Umbilical cord (tissue), 2 donors: ENCODE measurements at places on chromosomes 12 and 14. TPM values are rescaled to one million over a fixed set of nuclear protein-coding genes. Genes with fewer than 3 reads are reported as not detected.

WASHC4 gene
- 174 TPM for total RNA-seq

VRTN gene
- total RNA-seq: 1.2 TPM

PFKM gene
- total RNA-seq: 74.9 TPM

PNMA1 gene
- total RNA-seq: 42.1 TPM

TMEM260 gene
- total RNA-seq: 31.1 TPM

ABCC9 gene
- 37.1 TPM for total RNA-seq

GTF2H3 gene
- 15.4 TPM for total RNA-seq

MAP3K9 gene
- total RNA-seq: 2.6 TPM

STON2 gene
- total RNA-seq: 14.0 TPM

VWF gene
- 99.9 TPM for total RNA-seq

GRCh38 chr12:7327918-7328317, 24.0 kb downstream of the ACSM4 start:
- DNase-seq: no peak

- DNase-seq: no peak
Measured at GRCh38 chr12:22990501-22990900, 365.5 kb downstream of the ETNK1 start.

GRCh38 chr14:32947792-32948191, 9.1 kb downstream of the NPAS3 start:
- DNase-seq: no peak

DNA sequence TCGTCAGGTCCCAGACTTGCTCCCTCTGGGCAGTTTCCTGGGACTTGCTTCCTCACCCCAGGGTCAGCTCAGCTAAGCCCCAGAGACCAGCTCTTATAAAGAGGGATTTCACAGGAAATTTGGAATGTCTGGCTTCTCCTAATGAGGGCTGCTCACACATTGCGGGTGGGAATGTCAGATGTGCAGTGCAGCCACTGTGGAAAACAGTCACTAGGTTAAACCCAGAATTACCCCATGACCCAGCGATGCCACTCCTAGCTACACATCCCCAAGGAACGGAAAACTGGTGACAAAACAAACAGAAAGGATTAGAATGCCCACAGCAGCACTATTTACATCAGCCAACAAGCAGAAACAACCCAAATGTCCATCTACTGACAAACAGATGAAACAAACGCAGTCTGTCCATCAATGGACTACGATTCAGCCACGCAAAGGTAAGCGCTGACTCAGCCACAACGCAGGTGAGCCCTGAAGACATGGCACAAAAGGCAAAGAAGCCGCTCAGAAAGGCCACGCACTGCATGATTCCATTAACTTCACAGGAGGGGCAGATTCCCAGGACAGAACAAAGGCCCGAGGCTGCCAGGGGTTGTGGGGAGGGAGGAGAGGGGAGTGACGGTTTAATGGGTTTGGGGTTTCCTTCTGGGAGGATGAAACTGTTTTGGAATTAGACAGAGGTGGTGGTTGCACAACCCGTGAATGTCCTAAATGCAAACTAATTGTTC, 63.0 kb downstream of the NCOR2 start:
- no peak for DNase-seq

DNA sequence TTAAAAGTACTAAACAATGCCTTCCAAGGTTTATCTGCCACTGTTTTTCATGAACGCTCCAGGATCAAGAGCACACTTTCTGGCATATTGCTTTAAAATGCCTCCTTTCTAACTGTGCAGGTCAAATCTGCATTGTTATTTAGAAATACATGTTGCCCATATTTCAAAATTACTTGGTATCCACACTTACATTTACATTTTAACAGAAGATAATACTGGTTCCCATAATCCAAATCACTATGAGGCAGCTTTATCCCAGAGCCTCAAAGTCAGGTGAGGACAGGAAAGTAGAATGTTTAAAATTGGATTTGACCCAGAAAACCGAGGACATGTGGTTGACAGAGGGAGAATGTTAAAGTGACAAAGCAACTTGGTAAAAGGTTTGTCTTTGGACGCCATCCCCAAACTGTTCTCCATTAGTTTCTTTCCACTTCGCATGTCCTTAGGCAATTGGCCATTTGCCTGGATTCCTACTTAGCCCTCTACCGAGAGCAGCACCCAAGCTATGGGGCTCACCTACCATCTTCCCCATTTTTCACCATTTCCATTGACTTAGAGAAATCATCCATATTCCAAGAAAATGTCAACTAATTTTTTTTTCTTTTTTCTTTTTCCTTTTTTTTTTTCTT, 353.0 kb downstream of the PAWR start:
- no peak for DNase-seq

- DNase-seq: no peak
Measured at GRCh38 chr14:64995291-64995690, 8.6 kb downstream of the FNTB start.

DNA sequence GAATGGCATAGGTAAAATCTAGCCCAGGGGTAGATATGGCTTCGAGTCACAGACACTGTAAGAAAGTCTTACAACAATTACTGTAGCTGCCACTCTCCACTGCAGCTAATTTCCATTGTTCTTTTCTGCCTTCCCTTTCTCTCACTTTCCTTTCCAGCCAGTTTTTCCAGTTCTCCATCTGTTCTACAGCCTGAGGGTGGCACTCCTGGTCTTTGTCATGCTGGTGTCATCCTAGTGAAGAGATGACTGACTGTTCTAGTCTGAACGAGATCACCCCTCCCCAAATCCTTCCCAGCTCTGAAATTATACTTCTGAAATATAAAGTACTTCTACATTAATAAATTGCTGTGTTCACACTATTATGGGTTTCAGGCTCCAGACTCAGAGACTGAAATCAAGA, 74.2 kb upstream of the CSRP2 start:
- peak; percentile 64 for DNase-seq

DNA sequence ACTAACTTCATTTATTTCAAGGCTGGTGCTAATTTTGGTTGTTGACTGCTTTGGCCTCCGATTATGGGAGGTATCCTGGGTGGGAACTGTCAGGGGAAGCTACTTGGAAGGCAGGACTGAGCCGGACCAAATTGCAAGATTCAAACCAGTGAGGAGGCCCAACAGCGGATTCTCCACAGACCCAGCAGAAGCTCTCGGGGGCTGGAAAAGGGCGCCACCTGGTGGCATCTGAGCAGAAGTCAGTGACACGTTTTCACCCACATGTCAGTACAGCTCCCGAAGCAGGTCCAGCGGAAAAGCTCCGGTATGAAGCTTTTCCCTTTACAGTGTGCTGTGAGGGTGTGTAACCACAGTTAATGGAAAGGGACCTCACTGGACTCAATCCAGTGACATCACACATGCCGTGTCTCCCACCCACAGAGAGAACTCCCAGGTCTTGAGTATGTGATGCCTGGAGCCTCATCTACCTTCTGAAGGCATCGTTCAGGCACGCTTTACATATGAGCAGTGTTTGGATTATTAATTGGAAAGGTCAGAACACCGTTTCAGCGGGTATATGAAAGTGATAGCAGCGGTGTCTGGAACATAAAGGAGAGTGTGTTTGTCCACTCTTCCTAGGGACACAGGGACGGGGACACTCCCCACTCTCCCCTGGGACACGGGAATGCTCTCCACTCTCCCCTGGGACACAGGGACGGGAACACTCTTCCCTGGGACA, 3.6 kb upstream of the P2RX2 start:
- peak; percentile 82 for DNase-seq

- DNase-seq: no peak
Measured at GRCh38 chr14:50331596-50331995, 19.5 kb downstream of the DMAC2L start.

DNA sequence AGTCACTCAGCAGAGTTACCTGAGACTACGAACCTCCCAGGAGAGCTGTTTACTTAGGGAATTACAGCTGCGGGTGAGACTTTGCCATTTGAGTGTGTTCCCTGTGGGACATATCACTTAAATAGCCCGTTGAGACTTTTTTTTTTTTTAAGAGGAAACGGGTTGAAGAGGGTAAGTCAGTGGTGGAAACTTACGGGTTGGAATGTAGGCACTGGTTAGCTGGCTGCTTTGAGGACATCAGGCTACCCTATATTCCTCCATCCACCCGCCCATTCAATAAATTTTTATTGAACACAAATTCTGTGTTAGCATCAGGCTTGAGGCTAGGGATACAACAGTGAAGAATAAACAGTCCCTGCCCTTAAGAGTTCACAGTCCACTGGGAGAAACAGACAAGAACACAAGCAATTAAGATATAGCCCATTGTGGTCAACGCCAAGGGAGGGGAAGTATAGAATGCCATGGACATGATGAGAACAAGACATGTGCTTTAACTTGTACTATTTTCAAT, 88.1 kb upstream of the CPSF6 start:
- no peak for DNase-seq

- peak; percentile 35 for DNase-seq
Measured at GRCh38 chr12:104522985-104523722, 66.4 kb downstream of the CHST11 start.

- no peak for DNase-seq
Measured at GRCh38 chr14:104778694-104779331, 16.7 kb downstream of the AKT1 start.

DNA sequence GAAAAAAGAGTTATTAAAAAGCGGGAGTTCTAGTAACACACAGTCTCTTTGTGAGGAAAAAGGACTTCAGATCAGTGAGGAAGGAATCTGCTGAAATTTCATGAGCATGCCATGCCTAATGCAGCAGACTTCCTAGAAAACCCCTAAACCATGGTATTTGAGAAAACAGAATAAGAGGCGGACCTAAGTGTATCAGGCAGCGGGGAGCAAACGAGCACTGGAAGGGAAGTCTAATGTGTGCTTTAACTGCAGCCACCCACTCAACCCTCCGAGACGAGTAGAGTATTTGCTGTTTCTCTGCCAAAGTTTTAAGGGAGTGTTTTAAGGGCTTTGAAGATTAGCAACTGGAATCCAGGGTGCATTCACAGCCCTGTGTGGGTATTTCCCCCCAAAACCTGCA, 36.5 kb downstream of the ACADS start:
- DNase-seq: peak; percentile 80

DNA sequence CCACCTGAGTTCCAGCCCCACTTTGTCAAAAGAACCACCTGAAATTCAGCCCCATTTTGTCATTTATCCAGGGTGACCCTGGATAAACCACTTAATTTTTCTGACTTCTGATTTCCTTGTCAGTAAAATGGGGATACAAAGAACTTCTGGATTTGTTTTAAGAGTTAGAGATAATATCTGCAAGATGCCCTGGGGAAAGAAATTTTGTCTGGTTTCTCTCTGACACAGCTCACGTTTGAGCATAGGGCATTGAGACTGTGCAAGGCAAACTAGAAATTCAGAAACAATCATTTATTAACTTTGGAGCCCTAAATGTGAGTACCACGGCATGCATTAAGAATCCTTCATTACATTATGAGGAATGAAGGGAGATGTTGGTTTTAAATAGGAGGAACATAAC, 37.2 kb downstream of the TMTC2 start:
- DNase-seq: peak; percentile 10

GRCh38 chr12:75444429-75445136, 36.0 kb upstream of the GLIPR1 start:
- DNase-seq: no peak

DNA sequence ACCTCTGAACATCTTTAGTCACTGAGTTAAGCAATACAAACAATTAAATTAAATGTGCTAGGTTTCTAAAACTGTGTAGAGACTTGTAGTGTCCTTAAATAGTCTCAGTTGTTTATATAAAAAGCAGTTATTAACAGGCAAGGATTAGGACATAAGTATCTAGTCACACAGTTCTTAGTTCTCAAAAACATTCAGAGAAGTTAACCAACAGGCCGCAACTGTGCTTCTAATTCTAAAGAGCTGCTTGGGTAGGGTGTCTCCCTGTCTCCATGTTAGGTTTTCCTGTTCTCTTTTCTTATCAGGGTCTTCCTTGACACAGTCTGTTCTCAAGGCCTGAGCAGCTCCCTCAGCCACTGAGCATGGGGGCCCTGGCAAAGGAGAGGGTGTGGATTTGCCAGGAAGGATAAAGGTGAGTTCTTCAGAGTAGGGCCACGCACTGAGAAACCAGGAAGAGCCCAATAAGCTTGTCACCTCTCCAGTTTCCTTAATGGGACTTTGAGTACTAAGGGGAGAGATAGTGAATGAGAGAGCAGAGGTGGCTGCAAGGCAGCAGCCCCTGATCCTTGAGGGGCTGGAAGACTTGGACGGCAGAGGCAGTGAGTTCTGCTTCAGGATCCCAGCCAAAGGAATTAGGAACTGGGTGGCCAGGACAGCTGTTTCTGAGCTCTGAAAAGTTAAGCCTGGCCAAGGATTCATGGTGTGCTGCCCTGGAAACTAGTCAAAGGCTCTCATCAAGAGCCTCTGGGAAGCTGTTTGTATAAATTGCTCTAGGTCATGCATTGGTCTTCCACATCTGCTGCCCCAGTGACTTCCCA, 177.3 kb downstream of the MYRFL start:
- peak; percentile 78 for DNase-seq

DNA sequence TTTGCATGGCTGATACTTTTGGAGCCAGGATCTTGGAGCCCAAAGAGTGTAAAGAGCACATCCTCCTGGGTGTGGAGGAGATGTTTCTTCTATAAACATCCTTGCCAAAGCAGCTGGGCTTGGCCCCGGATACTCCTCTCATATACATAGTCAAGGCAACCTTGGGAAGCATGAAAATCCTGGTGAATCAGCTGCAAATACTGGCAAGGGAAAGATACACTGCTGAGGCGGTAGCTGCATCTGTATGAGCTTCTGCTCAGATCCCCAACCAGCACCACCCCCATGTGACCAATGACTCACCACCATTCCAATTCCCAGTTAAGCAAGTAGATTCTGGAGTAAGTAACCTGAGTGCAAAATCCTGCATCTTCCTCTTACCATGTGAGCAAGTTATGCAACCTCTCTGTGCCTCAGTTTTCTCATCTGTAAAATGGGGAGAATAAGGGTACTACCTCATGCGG, 567.4 kb downstream of the MED13L start:
- DNase-seq: peak; percentile 34

DNA sequence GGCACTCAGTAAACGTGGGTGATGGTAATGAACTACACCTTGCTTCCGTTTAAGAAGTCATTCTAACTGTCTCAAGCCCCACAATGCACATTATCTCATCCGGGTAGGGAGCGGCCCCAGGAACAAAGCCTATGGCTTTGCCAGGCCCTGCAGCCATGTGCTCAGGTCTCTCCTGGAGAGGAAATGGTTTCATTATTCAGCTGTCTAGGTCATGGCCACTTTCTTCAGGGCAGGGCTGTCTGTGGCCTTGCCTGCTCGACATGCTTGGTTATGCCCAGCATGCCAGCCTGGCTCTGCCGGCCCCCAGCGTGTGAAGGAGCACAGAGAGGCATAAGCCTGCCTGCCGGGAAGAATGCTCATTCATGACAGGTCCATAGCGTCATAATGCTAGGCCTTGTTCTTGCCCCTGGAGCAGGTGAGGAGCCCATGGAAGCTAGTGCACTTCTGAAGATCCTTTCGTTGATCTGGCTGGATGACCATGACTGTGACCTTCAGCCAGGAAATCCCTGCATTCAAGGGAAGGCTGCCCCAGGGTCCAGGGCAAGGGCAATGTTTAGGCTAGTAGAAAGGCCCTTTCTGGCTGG, 26.3 kb upstream of the FOS start:
- DNase-seq: no peak

GRCh38 chr14:48874711-48875110, 711.5 kb downstream of the RPS29 start:
- no peak for DNase-seq

DNA sequence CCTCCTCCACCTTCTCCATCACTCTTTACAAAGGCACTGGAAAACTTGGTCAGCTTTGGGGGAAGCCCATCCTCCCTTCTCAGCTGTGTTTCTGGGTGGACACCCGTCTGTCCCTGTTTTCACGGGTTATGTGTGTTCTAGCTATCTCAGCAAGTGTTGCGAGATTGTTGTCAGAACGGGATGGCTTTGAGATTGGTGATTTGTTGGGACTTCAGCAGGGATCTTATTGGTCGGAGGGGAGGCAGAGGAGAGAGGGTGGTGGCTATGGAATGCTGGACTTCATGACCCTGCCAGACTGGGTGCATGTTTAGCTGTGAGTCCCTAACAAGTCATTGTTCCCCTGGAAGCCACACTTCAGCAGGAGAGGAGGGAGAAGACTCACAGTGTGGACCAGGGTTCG, 2.1 kb downstream of the USP5 start:
- no peak for DNase-seq
